ENCODE measurements at places on chromosomes 1 and 21. TPM values are rescaled to one million over a fixed set of nuclear protein-coding genes. Genes with fewer than 3 reads are reported as not detected.

DNA sequence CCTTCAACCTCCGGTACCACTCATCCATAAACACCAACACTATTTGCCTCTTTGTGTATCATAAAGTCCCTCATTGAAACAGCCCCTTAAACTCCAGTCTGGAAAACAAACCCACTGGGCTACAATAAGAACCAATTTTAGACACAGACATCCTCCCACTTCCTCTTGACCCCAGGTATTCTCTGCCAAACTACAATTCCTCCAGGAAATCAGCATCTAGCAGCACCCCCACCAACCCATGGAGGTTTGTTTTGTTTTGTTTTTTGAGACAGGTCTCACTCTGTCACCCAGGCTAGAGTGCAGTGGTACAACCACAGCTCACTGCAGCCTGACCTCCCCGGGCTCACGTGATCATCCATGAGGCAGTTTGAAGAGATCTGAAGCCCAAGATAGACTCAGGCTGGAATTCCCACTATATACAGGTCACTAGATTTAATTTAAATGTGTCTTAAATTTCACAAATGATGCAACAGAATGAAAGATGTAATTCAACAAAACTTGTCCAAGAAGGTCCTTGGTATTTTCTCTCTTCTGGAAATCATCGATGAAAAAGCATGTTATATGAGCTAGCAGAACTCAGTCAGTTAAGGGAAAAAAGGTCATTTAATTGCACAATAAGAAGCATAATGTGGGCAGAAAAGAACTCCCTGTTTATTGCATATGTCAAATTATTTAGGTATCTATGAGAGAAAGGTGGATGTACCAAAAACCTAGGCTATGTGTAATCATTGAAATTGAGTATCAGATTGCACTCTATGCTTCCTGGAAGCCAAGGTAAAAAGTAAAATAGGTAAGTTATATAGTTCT, 30.3 kb downstream of the TCP10L start:
- H3K27ac ChIP-seq: no peak overlapping the region
- no peaks in the 10 kb centered on the region for H3K27me3 ChIP-seq
- H3K36me3 ChIP-seq: no peaks in the 10 kb centered on the region
- DNase-seq: no peak
- no peaks in the 10 kb centered on the region for H3K4me1 ChIP-seq

GRCh38 chr1:10905841-10906655, 106.4 kb upstream of the TARDBP start:
- H3K27ac ChIP-seq: no peak overlapping the region
- no peaks in the 10 kb centered on the region for H3K36me3 ChIP-seq
- no peak overlapping the region for H3K4me3 ChIP-seq

DNA sequence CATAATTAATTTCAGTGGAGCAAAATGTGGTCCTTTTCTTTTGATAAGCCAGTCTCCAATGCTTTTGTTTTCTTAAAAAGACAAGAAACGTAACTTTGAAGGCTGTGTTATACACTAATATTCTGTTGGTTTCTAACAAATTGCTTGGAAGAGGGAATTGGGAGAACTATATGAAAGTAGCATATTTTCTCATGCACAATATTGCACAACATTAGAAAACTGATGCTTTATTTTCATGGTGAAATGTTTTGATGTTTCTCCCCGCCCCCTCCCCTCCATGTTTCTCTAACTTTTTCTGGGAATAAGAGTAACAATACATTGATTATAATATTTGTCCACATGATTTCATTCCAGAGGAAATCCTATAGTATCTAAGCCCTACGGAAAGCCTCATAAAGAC, 115.4 kb downstream of the OLFML2B start:
- H3K27ac ChIP-seq: no peak overlapping the region
- no peak overlapping the region for H3K4me3 ChIP-seq
- H3K4me1 ChIP-seq: peaks cover 3% of the 10 kb centered on the region
- H3K36me3 ChIP-seq: no peaks in the 10 kb centered on the region

- H3K27ac ChIP-seq: no peak overlapping the region
- H3K4me1 ChIP-seq: no peaks in the 10 kb centered on the region
- no peaks in the 10 kb centered on the region for H3K27me3 ChIP-seq
- no peak overlapping the region for H3K4me3 ChIP-seq
Measured at GRCh38 chr1:1969953-1970716, 33.5 kb downstream of the CFAP74 start.

DNA sequence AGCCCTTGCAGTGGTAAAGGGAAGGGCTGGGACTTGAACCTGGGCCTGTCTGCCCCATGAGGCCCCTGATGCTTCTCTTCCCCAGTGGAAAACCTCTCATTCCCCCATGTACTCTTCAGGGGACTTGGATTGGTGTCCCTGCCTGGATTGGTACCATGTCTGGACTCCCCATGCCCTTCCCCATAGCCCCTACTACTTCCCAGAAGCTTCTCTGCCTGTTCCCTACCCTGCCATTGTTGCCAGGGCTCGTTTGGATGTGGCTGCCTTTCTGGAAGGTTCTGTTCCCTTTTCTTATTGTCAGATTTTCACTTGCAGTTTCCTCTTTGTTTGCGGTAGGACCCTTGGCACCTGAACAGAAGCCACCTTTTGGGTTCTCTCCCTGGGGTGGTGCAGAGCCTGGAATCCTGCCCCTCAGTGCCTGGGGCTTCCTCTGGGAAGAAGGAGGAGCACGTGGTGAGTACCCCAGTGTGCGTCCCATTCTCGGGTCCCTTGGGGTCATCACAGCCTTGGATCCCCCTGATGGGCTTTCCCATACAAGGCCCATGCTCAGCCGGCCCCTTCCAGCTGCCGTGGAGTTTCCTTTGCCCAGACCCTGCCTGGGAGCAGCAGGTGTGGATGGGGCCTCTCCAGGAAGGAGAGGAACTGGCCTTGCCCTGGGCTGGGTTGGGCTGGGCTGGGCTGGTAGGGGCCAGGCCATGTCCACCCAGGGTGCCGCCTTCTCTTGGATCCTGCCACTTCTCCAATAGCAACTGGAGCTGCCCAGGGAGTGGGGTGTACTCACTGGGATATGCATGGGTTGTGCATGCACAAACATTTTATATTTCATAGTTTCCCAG, 281.1 kb downstream of the PTPRU start:
- DNase-seq: no peak
- H3K27me3 ChIP-seq: no peaks in the 10 kb centered on the region
- H3K36me3 ChIP-seq: no peaks in the 10 kb centered on the region
- H3K4me3 ChIP-seq: no peak overlapping the region

GRCh38 chr1:84269306-84269705, 32.2 kb upstream of the SAMD13 start:
- H3K27ac ChIP-seq: no peak overlapping the region
- no peaks in the 10 kb centered on the region for H3K27me3 ChIP-seq
- DNase-seq: no peak
- no peaks in the 10 kb centered on the region for H3K4me1 ChIP-seq

DNA sequence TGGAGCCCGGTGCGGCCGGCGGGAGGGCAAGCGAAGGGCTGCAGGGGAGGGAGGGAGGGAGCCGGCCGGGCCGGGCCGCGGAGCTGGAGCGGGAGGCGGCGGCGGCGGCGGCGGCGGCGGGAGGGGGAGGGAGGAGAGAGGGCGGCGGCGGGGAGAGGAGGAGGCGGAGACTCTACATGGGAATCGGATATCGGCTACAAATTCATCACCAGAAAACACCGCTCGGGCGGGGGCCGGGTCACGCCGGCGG, at the start of gene AKT3:
Gene AKT3 (minus strand): TSS at position 42 of the 250 bp plus-strand sequence. CDS start 7,073 bp downstream, outside the sequence.
- DNase-seq: no peak
- no peaks in the 10 kb centered on the region for H3K4me1 ChIP-seq
- no peaks in the 10 kb centered on the region for H3K36me3 ChIP-seq

GRCh38 chr1:152048416-152049009, 11.7 kb upstream of the S100A11 start:
- DNase-seq: peak; percentile 48
- H3K4me3 ChIP-seq: peak overlapping the region; percentile 13
- H3K27me3 ChIP-seq: no peaks in the 10 kb centered on the region

GRCh38 chr1:226654668-226655055, 84.4 kb downstream of the ITPKB start:
- peak overlapping the region; percentile 28 for H3K27ac ChIP-seq
- H3K36me3 ChIP-seq: no peaks in the 10 kb centered on the region
- no peaks in the 10 kb centered on the region for H3K27me3 ChIP-seq

- no peaks in the 10 kb centered on the region for H3K36me3 ChIP-seq
- DNase-seq: no peak
- peaks cover 2% of the 10 kb centered on the region for H3K4me1 ChIP-seq
- no peak overlapping the region for H3K4me3 ChIP-seq
- no peak overlapping the region for H3K27ac ChIP-seq
Measured at GRCh38 chr1:243601720-243602119, 248.3 kb downstream of the AKT3 start.

DNA sequence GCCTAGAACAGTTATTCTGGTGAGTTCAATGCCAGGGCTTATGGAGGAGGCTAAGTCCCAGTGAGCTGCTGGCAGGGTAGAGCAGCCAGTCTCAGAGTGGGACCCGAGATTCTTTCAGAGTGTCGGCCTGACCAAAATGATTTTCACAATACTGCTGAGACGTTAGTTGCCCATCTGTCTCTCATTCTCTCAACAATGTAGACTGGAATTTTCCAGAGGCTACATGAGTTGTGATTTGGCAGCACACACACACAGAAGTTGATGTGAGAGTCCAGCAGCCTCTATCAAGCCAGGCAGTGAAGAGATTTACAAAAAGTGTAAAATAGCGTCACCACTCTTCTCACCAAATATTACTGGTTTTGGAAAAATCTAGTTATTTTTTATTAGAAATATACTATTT, 21.7 kb downstream of the CACNA1S start:
- no peaks in the 10 kb centered on the region for H3K36me3 ChIP-seq
- DNase-seq: no peak
- no peak overlapping the region for H3K4me3 ChIP-seq
- no peaks in the 10 kb centered on the region for H3K4me1 ChIP-seq
- no peak overlapping the region for H3K27ac ChIP-seq
- H3K27me3 ChIP-seq: no peaks in the 10 kb centered on the region

- no peak for DNase-seq
- peak overlapping the region; percentile 1 for H3K4me3 ChIP-seq
- H3K27me3 ChIP-seq: no peaks in the 10 kb centered on the region
- peaks cover 10% of the 10 kb centered on the region for H3K4me1 ChIP-seq
Measured at GRCh38 chr1:10791105-10791951, 5.1 kb downstream of the CASZ1 start.

DNA sequence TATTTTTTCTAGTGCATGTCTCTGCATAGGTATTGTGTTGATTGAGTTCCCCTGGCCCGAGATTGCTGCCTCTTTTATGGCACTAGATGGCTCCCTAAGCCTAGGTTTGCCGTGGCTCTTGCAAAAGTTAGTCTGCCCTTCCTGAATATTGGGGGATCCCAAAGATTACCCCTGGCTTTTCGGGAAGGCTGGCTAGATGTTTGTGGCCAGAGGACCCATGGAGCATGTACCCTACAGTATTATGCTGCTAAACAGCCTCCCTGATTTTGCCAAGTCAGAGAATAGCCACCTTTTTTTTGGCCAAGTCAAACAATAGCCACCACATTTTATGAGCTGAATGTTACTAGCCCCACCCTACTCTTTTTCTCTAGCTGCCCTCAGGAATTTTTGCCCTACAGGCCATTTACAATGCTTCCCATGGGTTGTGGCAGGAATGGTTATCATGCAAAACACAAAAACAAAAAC, 343.2 kb downstream of the OLFM3 start:
- no peaks in the 10 kb centered on the region for H3K4me1 ChIP-seq
- no peaks in the 10 kb centered on the region for H3K27me3 ChIP-seq
- no peaks in the 10 kb centered on the region for H3K36me3 ChIP-seq
- no peak overlapping the region for H3K27ac ChIP-seq
- DNase-seq: no peak
- H3K4me3 ChIP-seq: no peak overlapping the region

GRCh38 chr1:23168079-23168444, 594 bp downstream of the LUZP1 start:
- no peaks in the 10 kb centered on the region for H3K27me3 ChIP-seq
- H3K27ac ChIP-seq: peak overlapping the region; percentile 87
- H3K4me1 ChIP-seq: peaks cover 8% of the 10 kb centered on the region
- peak; percentile 52 for DNase-seq

- H3K27ac ChIP-seq: no peak overlapping the region
- no peaks in the 10 kb centered on the region for H3K27me3 ChIP-seq
- no peak overlapping the region for H3K4me3 ChIP-seq
- no peaks in the 10 kb centered on the region for H3K36me3 ChIP-seq
- DNase-seq: no peak
Measured at GRCh38 chr1:167881786-167882185, 32.1 kb downstream of the ADCY10 start.

DNA sequence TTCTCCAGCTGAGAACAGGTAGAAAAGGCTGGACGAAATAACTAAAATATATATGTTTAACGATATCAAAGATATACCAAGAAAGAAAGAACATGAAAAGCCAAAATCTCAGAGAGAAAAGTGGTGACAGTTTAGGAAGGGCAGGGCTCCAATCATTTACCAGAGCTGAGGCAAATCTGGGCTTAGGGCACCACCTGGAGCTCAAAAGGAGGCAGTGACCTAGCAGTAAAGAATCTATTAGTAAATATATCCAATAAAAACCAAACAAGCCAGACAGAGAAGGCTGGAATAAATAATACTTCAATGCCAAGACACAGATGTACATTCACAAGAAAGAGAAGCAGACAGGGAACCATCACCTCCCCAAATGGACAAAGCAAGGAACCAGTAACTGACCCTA, 43.5 kb downstream of the CHIA start:
- H3K4me3 ChIP-seq: no peak overlapping the region
- no peaks in the 10 kb centered on the region for H3K27me3 ChIP-seq
- H3K36me3 ChIP-seq: no peaks in the 10 kb centered on the region
- H3K4me1 ChIP-seq: no peaks in the 10 kb centered on the region
- DNase-seq: no peak
- H3K27ac ChIP-seq: no peak overlapping the region

DNA sequence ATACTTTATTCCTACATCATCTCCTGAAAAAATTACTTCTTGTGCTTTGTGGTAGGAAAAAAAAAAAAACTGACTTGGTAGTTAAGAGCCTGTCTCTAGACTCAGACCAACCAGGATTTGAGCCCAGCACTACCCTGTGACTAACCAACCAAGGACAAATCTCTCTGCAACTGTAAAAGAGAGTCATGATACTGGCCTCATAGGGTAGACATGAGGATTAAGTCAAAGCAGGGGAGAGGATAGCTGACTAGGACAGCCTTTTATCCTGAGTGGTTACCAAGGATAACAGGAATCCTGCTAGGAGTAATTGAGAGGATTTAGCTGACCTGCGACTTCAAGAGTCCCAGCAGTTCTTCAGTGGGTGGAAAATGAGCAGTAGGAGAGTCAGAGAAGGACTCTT, 112.8 kb downstream of the C1orf21 start:
- H3K36me3 ChIP-seq: no peaks in the 10 kb centered on the region
- no peak overlapping the region for H3K27ac ChIP-seq
- DNase-seq: no peak
- H3K4me1 ChIP-seq: peaks cover 2% of the 10 kb centered on the region
- no peaks in the 10 kb centered on the region for H3K27me3 ChIP-seq
- H3K4me3 ChIP-seq: no peak overlapping the region

GRCh38 chr1:204589409-204590038, 73.3 kb downstream of the MDM4 start:
- no peaks in the 10 kb centered on the region for H3K27me3 ChIP-seq
- no peaks in the 10 kb centered on the region for H3K36me3 ChIP-seq
- H3K27ac ChIP-seq: no peak overlapping the region
- DNase-seq: no peak
- no peaks in the 10 kb centered on the region for H3K4me1 ChIP-seq

- no peak overlapping the region for H3K27ac ChIP-seq
- DNase-seq: no peak
- no peaks in the 10 kb centered on the region for H3K4me1 ChIP-seq
- no peaks in the 10 kb centered on the region for H3K27me3 ChIP-seq
- H3K4me3 ChIP-seq: no peak overlapping the region
Measured at GRCh38 chr21:38897532-38898421, 92.0 kb downstream of the ETS2 start.

Gene MYCL
- 0.13 TPM for polyA plus RNA-seq

Gene ZC3H11A
- polyA plus RNA-seq: 54.2 TPM

Gene TFF1
- not detected for polyA plus RNA-seq

Gene FAM72C
- 0.20 TPM for polyA plus RNA-seq

Gene GBP7
- polyA plus RNA-seq: not detected

Gene TMEM269
- 0.07 TPM for polyA plus RNA-seq

Gene MCOLN3
- polyA plus RNA-seq: 1.8 TPM

Measured in ovary (tissue), 10 donors.